Amniotic stem cell (primary cell): ENCODE measurements at places on chromosomes 12 and 14.

DNA sequence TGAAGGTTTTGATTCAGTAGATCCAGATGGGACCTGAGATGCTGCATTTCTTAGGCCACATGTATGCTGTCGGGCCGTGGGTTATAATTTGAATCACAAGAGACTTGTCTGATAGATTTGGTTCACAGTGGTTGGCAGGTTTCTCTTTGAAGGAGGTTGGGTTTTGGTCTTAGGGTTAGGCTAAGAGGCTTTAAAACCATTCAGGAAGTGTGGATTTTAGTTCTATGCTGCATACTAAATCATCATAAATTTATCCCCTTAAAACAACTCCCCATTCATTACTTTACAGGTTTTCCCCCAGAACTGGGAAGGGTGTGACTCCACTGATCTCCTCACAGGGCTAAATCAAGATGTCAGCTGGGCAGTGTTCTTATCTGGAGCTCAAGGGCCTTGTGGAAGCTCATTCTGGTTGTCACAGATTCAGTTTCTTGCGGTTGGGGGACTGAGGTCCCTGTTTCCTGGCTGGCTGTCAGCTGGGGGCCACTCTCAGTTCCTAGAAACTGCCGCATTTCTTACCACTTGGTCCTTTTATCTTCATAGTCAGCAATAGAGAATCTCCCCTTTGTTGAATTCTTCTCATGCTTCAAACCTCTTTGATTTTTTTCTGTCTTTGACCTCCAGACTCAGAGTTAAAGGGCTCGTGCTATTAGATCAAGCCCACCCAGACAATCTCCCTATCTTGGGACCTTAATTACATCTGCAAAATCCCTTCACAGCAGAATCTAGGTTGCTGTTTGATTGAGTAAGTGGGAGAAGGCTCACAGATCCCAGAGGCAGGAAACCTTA lies 20.6 kb upstream of the PCNX1 start:
- DNase-seq = no peak

DNA sequence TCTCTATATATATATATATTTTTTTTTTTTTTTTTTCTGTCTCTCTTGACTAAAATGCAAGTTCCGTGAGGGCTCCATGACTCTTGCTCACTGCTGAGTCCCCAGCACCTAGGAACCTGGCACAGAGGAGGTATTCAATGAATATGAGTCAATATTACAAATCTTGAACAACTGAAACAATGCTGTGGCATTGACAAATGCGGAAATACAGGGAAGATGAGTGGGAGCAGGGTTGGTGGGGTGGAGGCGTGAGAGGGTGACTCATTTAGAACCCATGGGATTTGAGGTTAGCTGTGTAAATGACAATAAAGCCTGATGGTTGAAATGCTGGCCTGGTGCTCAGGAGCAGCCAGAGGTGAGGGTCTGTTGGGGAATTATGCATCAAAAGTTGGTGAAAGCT lies 121.7 kb upstream of the FUT8 start:
- peak; percentile 54 for DNase-seq

- DNase-seq = no peak
Measured at GRCh38 chr12:64918344-64918743, 93.9 kb downstream of the TBC1D30 start.

- no peak for DNase-seq
Measured at GRCh38 chr12:40701756-40702155, 9.5 kb downstream of the CNTN1 start.

- no peak for DNase-seq
Measured at GRCh38 chr12:120873226-120873625, 30.9 kb downstream of the SPPL3 start.

- DNase-seq = no peak
Measured at GRCh38 chr12:49909826-49910225, 6.1 kb upstream of the FAIM2 start.

DNA sequence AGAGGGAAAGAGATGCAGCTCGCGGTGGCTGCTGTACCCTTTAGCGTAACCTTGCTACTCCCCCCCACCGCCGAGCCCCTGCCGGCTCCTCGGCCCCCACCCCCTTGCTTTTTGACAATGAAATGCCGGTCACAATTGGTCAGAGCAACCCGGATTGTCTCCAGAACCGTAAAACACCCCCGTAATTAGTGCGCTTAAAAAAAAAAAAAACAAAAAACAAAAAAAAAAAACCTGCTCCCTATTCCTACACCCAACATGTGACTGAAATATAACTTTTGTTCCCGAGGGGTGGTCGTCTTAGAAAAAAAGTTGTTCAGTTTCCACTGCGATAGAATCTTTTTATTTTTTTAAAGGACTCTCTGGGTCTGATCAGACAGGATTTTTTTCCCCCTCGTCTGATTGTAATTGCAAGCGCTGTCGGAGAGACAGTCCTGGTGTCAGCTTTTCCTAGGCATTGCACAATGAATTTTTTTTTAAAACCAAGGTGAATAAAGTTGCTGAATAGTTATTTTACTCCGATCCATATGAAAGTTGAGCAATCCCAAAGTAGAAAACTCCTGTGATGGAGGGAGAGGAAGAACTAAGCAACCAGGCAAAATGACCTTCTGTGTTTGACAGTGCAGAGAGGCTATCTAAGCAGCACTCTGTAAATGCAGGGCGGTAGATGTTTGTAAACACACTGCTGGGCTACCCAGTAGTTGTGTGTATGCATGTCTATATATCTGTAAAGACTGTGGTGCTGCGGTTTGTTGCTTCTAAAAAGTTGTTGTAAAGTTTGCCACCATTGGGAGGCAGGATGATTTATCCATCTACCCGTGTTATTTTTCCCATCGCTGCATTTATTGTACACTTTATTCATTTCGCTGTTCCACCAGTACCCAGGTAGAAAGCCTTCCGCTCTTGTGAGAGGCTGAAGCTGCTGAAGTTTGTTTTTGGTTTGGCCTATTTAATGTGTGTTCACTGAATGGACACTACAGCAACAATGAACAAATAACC lies 1.1 kb downstream of the ETV6 start:
- peak; percentile 8 for DNase-seq

DNA sequence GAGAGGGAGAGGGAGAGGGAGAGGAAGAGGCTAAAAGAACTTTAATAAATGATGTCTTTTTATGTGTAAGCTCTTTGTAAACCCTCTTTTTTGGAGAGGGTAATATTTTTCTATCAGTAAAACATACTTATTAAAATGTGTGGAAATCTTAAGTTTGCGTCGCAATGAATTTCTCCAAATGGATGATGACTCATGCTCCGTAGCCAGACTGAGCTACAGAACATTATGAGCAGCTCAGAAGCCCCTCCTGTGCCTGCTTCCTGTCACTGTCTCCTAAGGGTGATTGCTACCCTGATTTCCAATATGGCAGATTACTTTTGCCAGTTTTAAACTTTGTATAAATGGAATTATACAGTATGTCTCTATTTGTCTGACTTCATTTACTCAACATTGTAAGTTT lies 13.0 kb upstream of the PYGL start:
- DNase-seq = no peak

DNA sequence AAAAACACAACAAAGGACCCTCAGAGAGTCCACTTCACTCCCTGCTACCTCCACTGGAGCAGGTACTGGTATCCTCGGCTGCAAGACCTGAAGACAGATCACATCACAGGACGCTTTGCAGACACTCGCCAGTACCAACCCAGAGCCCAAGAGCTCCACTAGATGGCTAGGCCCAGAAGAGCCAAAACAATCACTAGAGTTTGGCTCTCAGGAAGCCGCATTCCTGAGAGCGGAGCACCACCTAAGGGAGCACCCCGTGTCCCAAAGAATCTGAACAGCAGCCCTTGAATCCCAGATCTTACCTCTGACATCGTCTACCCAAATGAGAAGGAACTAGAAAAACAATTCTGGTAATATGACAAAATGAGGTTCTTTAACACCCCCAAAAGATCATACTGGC lies 399.8 kb downstream of the RAD51B start:
- no peak for DNase-seq

DNA sequence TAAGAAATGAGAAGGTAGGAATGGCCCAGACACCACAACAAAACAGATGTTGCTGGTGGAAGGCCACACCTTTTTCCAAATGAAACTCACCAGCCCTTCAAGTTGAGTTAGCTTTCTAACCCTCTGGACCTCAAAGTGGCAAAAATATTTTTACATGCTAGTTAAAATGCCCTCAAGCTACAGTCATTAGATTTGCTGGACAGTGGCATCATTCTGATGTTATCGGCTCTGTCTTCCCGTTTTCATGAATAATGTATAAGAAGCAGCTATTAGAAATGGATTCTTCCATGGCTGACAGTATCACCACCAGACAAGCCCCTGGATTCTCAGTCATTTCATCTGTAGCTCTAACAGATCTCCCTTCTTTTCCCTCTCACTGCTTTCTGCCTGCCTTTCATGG lies 37.1 kb upstream of the PLXNC1 start:
- no peak for DNase-seq
